ENCODE measurements at places on chromosomes 3 and 15. TPM values are rescaled to one million over a fixed set of nuclear protein-coding genes. Genes with fewer than 3 reads are reported as not detected.

DNA sequence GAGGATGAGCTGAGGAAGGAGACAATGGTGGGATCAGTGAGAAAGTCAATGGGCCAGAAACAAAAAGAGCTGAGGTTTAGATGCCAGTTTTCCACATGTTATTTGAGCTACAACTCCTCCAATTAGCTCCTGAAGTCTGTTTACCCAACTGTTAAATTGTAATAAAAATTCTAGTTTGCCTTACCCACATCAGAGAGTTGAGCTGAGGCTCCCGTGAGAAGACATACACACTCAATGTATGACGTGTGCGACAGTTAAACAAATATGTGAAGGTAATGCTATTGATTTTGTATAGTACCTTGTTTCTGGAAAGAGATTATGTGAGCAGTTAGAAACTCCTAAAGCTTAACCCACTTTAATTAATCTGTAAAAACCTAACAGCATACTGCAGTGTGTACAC lies 318.1 kb upstream of the GRM7 start:
- no peak overlapping the region for H3K4me3 ChIP-seq
- no peak for DNase-seq
- H3K36me3 ChIP-seq, result no peaks in the 10 kb centered on the region
- no peaks in the 10 kb centered on the region for H3K27me3 ChIP-seq
- H3K4me1 ChIP-seq, result no peaks in the 10 kb centered on the region
- no peak overlapping the region for H3K27ac ChIP-seq

- H3K27ac ChIP-seq, result peak overlapping the region; percentile 70
- peak overlapping the region; percentile 88 for H3K4me3 ChIP-seq
- no peaks in the 10 kb centered on the region for H3K27me3 ChIP-seq
- no peaks in the 10 kb centered on the region for H3K4me1 ChIP-seq
- no peaks in the 10 kb centered on the region for H3K36me3 ChIP-seq
Measured at GRCh38 chr3:13420831-13421765, 976 bp upstream of the NUP210 start.

DNA sequence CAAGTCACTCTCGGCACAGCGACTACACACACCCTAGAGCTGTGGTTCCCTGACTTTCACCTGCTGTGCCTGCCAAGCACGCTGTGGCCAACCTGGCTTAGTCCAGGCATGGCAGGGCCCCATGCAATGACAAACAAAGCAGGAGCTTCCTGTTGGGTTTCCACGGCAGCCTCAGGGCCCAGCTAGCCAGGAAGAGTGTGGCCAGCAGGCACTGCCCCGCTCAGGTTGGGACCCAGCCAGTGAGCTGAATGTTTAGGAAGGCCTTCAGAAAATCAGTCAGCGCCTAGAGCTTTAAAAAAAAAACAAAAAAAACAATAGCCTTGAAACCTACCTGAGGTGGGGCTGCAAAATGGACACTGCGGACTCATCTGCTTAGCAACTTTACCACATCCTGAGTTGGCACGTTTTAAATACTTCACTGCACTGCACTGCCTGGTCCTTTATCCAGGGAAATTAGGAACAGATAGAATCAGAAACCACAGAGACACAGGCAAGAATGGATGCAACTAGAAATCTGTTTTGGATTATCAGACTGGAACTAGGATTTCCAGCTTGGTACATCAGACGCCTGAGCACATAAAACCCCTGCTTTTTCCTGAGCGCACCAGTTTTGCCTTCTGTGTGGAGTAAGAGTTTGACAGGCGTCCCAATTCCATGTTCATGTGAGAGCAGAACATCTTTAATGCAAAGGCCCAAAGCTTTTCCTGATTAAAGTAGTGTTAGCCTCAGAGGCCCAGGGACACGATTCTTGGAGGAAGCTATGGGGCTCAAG lies 36.2 kb upstream of the LDHAL6B start:
- H3K27me3 ChIP-seq, result no peaks in the 10 kb centered on the region
- H3K27ac ChIP-seq, result peak overlapping the region; percentile 50
- peak; percentile 81 for DNase-seq
- H3K4me1 ChIP-seq, result no peaks in the 10 kb centered on the region

- DNase-seq, result no peak
- no peak overlapping the region for H3K4me3 ChIP-seq
- no peak overlapping the region for H3K27ac ChIP-seq
- no peaks in the 10 kb centered on the region for H3K4me1 ChIP-seq
- no peaks in the 10 kb centered on the region for H3K36me3 ChIP-seq
Measured at GRCh38 chr3:21826416-21826815, 75.4 kb upstream of the ZNF385D start.

DNA sequence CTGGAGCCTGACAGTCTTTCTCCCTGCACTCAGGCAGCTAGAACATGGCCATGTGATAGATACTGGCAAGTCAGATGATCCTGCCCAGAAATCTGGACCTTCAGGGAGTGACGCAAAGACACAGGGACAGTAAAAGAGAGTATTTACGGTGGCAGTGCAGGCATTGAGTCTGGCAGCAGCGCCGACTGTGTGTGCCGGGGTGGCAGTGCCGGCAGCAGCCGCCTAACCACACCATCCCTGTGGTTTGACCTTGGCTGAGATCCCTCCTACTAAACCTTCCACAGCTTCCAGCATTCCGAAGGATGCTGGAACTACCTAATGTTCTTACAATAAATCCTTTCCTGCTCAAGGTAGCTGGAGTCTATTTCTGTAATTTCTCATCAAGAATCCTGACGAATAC lies 4.6 kb upstream of the TSPAN3 start:
- no peaks in the 10 kb centered on the region for H3K36me3 ChIP-seq
- no peak overlapping the region for H3K27ac ChIP-seq
- no peaks in the 10 kb centered on the region for H3K27me3 ChIP-seq
- no peaks in the 10 kb centered on the region for H3K4me1 ChIP-seq

- no peak for DNase-seq
- no peak overlapping the region for H3K4me3 ChIP-seq
- no peak overlapping the region for H3K27ac ChIP-seq
- no peaks in the 10 kb centered on the region for H3K27me3 ChIP-seq
Measured at GRCh38 chr15:68419301-68420175, 12.4 kb downstream of the ITGA11 start.

GRCh38 chr3:194989241-194989640 lies 281.7 kb downstream of the XXYLT1 start:
- H3K27ac ChIP-seq, result no peak overlapping the region
- DNase-seq, result no peak
- no peaks in the 10 kb centered on the region for H3K27me3 ChIP-seq
- H3K4me3 ChIP-seq, result no peak overlapping the region
- H3K36me3 ChIP-seq, result no peaks in the 10 kb centered on the region

- no peak overlapping the region for H3K4me3 ChIP-seq
- no peaks in the 10 kb centered on the region for H3K27me3 ChIP-seq
- no peak for DNase-seq
- H3K27ac ChIP-seq, result no peak overlapping the region
- H3K36me3 ChIP-seq, result no peaks in the 10 kb centered on the region
Measured at GRCh38 chr15:82298520-82298919, 35.9 kb downstream of the SAXO2 start.

DNA sequence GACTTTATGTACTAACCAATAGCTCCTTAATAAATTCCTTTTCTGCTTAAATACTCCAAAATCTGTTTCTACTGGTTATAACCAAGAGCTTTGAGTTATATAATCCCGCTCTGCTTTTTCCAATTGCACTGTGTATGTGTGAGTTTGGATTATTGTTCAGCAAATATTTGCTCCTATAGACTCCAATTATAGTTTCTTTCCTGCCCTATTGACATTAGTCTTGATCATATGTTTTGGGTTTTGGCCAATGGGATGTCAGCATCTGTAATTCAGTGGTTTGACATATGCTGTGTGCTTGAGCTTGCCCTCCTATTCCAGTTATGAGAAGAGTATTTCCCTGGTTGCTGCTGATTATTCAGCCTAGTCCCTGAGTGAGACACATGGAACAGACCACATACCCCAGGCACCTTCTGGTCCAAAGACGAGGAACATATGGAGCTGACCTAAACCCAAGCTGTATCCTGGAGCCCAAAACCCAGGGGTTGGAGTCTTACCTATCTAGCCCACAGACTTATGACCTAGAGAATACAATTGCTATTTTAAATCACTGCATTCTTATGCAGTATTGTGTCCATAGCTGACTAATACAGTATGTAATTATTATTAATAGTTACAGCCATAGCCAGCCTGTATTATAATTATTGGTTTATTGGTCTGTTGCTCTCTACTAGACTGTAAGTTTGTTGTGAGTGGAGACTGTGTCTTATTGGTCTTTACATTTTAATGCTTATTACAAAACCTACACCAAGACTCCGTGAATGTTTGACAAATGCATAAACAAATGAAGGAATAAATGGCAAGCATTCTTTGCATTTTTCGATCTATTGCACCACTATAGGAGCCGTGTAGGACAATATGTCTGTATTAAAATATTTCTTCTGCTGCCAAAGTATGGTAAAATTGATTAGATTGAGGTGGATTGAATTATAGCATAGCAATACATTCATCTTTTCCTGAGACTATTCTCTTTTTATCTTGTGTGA lies 11.7 kb upstream of the ZNF280D start:
- no peak for DNase-seq
- H3K27me3 ChIP-seq, result no peaks in the 10 kb centered on the region
- H3K36me3 ChIP-seq, result no peaks in the 10 kb centered on the region

GRCh38 chr15:74616366-74616939 lies 817 bp downstream of the CLK3 start:
- no peaks in the 10 kb centered on the region for H3K36me3 ChIP-seq
- H3K4me3 ChIP-seq, result peak overlapping the region; percentile 98
- peak; percentile 92 for DNase-seq
- no peaks in the 10 kb centered on the region for H3K27me3 ChIP-seq
- peak overlapping the region; percentile 92 for H3K27ac ChIP-seq

DNA sequence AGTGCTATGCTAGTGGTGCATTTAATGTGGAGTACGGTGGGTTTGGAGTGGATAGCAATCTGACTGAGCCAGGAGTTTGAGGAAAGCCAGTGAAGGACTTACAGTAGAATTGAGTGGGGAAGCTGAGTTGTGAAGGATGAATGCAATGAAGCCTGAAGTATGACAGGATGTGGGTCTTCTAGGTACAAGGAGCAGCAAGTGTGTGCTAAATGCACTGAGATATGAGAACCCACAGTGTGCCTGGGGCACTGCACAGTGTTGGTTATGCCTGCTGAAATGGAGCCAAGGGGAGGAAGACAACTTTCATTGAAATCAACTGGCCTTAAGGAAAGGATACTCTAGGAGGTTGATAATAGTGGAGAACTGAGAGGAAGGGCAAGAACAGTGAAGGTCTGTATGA lies 105.5 kb upstream of the MRPL3 start:
- H3K4me3 ChIP-seq, result no peak overlapping the region
- no peaks in the 10 kb centered on the region for H3K36me3 ChIP-seq

GRCh38 chr3:4416427-4416945 lies 50.6 kb downstream of the SUMF1 start:
- H3K27me3 ChIP-seq, result no peaks in the 10 kb centered on the region
- H3K4me1 ChIP-seq, result no peaks in the 10 kb centered on the region
- no peak overlapping the region for H3K4me3 ChIP-seq
- no peak overlapping the region for H3K27ac ChIP-seq
- no peak for DNase-seq

DNA sequence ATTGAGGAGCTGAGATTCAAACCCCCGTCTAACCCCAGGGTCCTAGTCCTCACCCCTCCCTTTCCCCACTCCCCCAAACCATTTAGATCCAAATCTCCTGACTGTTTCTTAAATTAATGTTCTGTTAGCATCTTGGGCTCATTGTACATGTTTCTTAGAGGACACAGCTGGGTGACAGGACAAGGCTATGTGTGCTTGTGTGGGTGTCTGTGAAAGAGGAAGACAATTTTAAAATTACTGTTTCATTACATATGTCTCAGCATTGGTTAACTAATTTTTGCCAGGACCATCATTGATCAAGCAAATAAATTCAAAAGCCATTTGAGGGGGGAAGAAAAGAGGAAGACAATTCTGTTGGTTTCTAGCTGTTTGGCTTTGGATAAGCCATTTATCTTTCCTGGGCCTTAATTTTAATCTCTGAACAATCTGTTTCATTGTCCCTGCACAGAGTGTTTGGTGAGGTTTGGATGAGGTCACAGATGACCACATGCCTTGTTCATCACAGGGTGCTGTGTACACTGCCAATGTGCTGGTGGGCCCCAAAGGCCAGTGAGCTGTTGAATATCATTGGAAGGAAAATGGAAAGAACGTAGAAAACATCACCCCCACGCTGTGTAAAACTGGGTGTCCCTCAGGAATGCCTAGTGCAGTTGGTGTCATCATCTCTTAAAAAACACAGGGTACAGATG lies 51.9 kb downstream of the RPLP1 start:
- no peaks in the 10 kb centered on the region for H3K4me1 ChIP-seq
- no peak overlapping the region for H3K4me3 ChIP-seq
- H3K27ac ChIP-seq, result no peak overlapping the region
- no peak for DNase-seq

DNA sequence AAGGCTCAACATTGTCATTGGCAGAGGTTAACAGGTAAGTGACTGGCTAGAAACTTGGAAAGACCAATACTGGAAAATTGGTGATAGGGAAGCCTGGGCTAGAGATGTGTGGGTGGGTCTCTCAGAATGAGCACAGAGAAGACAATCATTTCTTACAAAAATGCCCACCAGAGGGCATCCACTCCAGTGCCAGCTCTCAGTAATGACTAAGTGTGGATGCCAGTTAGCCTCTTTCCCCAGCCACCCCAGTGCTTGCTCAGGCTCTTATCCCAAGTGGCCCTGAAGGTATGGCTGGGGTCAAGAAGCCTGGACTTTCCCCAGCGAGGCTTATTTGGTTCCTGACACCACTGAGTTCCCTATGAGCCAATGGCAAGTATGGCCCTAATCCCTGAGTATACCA lies 115.9 kb upstream of the ST8SIA2 start:
- H3K36me3 ChIP-seq, result no peaks in the 10 kb centered on the region
- H3K27me3 ChIP-seq, result no peaks in the 10 kb centered on the region
- no peak overlapping the region for H3K27ac ChIP-seq
- H3K4me3 ChIP-seq, result no peak overlapping the region

GRCh38 chr3:156108616-156109015 lies 11.8 kb upstream of the KCNAB1 start:
- H3K27ac ChIP-seq, result no peak overlapping the region
- DNase-seq, result no peak
- H3K36me3 ChIP-seq, result no peaks in the 10 kb centered on the region
- no peaks in the 10 kb centered on the region for H3K4me1 ChIP-seq

DNA sequence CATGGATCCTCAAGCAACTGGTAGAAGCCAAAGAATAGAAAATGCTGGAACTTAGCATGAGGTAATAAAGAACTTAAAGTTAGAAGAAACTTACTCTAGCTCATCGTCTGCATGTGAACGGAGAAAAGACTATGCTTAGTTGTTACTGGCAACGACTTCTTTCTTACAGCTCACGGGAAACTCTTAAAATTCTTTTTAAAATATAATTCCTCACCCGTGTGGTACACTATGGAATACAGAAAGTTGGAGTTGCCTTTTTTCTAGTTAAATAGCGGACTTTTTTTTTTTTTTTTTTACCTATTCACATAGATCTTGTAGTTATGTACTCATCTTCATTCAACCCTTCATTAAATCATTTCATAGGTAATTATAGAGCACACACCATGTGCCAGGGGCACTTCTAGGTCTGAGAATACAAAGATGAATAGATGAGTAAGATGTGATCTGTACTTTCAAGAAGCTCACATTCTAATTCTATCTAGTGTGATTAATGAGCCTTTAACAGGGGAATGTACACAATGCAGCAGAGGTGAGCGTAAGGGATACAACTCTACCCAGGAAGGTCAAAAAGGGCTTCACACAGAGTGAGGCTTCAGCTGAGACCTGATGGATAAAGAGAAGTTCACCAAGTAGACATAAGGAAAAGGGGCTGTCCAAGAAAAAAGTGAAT lies 18.4 kb upstream of the KCNMB2 start:
- no peaks in the 10 kb centered on the region for H3K27me3 ChIP-seq
- DNase-seq, result no peak
- H3K27ac ChIP-seq, result no peak overlapping the region
- H3K4me1 ChIP-seq, result no peaks in the 10 kb centered on the region
- no peaks in the 10 kb centered on the region for H3K36me3 ChIP-seq
- no peak overlapping the region for H3K4me3 ChIP-seq

TMEM115 gene
- total RNA-seq, result 19.7 TPM

HCN4 gene
- not detected for total RNA-seq

IQCH gene
- 2.3 TPM for total RNA-seq
